Osteocyte (in vitro differentiated cells): ENCODE measurements at places on chromosomes 4 and X. TPM values are rescaled to one million over a fixed set of nuclear protein-coding genes. Genes with fewer than 3 reads are reported as not detected.

DNA sequence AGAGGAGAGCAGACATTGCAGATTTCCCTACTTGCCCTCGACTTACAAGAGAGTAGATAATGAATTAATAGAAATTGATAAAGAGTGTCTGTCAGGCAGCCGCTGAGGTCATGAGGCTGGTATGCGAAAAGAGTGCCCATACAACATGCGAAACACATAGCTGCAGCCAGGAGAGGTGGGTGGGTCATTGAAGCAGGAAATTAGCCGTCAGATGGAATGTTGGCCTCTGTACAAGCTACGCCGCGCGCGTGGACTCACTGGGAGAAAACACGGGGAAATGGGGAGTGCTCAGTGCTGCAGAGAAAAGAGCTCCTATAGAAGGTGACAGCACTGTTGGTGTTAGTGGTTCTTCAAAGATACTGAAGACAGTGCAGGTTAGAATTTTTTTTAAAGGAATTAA is 125.1 kb downstream of the RAPGEF2 start:
- no peak for DNase-seq

DNA sequence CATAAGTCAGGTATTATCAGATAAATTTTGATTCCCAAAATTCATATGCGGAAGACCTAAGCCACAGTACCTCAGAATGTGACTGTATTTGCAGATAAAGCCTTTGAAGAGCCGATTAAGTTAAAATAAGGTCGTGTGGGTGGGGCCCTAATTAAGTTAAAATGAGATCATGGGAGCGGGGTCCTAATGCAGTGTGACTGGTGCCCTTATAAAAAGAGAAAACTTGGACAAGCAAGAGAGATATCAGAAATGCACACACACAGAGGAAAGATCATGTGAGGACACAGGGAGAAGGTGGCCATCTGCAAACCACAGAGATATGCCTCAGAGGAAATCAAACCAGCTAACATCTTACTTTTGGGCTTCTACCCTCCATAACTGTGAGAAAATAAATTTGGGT is 236.1 kb downstream of the FBXO8 start:
- DNase-seq, result no peak

SYTL5 gene
- 2.5 and 2.7 TPM in 2 replicates for total RNA-seq

DNA sequence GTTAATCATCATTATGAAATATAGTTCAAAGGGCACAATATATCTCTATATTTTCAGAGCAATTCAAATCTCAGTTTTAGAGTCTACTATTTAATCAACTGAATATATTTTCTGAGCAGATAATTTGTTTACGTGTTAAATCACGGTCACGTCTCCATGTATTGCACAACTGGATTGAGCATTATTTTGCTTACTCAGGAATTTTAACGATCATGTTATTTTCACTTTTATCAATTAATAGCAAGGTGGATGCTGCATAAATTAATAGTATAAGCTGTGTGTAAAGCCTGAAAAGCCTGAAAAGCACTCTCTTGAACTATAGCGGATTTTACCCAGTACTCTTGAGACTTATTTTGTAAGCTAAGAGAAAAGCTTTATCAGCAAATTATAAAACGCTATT is 374.9 kb downstream of the MAGEB5 start:
- DNase-seq, result no peak

DNA sequence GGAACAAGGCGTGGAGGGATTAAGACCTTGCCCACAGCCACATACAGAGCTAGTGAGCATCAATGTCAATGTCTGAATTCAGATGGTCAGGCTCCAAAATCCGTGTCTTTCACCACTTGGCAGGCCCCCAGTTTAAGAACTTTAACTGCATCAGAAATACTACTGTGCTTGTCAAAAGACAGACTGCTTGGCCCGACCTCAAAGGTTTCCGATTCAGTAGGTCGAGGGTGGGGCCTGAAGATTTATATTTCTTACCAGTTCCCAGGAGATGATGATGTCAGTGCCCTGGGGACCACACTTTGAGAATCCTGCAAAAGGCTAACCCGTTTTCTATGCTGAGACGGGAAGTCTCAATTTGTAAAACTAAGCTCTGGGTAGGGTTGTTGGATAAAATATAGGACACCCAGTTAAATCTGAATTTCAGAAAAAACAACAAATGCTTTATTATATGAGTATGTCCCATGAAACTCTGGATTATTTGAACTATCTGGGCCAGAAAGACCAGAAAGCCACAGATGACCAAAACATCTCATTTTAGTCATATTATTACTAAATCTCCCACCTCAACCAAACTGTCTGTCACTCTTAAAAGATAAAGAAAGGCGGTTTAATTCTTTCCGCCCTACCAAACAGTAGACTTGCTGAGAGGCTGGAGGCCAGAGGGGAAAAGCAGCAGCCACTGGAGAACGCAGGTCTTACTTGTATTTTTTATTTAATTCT is 42.7 kb downstream of the GATB start:
- no peak for DNase-seq

TMEM35A gene
- total RNA-seq, result 1.8 and 2.2 TPM in 2 replicates

DNA sequence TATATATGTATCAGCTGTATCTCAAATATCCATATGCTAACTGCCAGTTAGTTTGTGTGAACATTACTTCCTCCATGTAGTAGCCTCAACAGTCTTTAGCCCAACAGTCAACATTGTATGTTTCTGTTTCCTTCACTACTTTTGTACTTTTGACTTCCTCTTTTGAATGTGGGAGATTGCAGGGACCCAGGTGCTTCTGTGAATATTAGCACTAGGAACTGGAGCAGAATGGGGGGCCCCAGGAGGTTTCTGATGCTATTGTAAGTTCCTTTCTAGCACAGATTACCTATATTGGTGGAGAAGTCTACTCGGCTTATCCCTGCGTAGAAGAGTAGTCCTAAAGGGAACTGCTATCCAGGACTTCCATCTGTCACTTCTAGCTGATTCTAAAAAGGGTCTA is 2.3 kb downstream of the PLAC8 start:
- DNase-seq, result no peak

GRCh38 chrX:29728639-29729038 is 486.7 kb upstream of the MAGEB2 start:
- DNase-seq, result no peak

DNA sequence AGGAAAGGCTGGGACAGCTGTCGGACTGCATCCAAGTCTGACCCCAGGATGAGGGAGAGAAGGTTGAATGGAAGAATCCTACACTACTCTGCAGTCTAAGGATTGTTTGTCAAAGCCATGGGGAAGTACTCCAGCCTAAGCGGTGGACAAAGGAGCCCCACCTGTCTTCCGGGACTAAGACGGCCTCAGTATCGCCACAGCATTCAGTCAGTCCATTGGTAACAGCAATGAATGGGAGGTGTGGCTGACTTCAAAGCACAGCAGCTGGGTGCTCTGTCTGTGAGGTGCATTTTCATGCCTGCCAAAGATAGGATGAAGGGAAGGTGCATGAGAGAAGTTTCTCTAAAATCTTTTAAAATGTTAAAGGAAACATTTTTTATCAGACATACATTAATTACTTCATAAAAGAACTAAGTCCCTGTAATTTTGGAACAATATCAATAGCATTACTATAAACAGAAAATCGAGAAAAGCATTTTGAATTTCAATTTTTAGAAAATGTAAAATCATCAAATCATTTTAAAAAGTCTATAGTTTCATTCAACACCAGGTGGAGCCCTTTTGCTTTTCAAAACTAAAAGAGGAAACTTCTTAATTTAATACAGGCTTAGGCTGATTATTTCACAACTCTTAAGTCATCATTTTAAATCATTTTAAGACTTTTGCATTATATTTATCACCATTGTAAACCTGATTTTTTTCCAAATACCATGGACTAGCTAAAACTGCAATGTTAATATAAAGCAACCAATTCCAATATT is 27.6 kb upstream of the INTU start:
- no peak for DNase-seq

PDZD4 gene
- 23.9 and 26.6 TPM in 2 replicates for total RNA-seq

GRCh38 chr4:122728856-122729255 is 3.6 kb upstream of the BBS12 start:
- DNase-seq, result no peak

SORCS2 gene
- 3.0 and 6.7 TPM in 2 replicates for total RNA-seq

GRCh38 chr4:4762909-4763821 is 96.3 kb upstream of the MSX1 start:
- DNase-seq, result no peak

- DNase-seq, result no peak
Observed at GRCh38 chr4:159420162-159421057, 317.5 kb downstream of the RAPGEF2 start.

PRDM5 gene
- 9.4 and 10.2 TPM in 2 replicates for total RNA-seq

NRK gene
- total RNA-seq, result 5.5 and 5.6 TPM in 2 replicates

DNA sequence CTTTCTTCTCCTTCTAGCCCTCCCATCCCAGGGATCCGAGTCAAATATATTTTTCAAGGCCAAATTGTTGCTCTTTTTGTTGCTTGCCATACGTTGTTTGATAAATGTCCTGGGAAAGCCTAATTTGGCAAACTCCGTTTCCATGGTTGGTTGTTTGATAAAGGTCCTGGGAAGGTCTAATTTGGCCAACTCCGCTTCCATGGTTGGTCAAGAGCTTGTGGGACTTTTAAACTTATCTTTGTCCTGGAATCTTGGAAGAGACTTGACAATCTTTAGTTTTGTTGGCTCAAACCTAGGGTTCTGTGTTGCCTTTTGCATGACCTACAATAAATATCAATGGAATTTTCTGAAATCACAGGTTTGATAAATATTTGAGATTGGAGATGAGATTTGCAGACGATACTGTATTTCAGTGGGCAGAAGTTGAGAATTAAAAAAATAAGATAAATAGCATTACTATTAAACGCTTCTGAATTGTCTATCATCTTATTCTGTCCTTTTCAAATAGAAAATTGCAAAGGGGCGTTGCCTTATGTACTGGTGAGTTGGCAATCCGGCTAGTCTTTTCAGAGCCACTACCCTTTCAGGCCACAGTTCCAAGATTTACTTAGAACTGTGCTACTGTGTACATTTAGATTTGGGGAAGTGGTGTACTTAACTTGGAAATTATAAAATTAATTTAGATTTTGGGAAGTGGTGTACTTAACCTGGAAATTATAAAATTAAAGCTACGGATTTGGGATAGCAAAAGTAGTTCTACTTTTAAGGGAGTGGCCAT is 804 bp downstream of the OSTC start:
- DNase-seq, result no peak

CXCL5 gene
- 0.13 and 0.18 TPM in 2 replicates for total RNA-seq
